ENCODE measurements at places on chromosomes 16 and 17.
A peak's percentile ranks its signal among the peaks of the same experiment; 100 is the strongest.

- DNase-seq = no peak
Observed at GRCh38 chr16:56203052-56203451, 11.8 kb downstream of the GNAO1 start.

- no peak for DNase-seq
Observed at GRCh38 chr17:76474238-76474637, 6.8 kb downstream of the AANAT start.

DNA sequence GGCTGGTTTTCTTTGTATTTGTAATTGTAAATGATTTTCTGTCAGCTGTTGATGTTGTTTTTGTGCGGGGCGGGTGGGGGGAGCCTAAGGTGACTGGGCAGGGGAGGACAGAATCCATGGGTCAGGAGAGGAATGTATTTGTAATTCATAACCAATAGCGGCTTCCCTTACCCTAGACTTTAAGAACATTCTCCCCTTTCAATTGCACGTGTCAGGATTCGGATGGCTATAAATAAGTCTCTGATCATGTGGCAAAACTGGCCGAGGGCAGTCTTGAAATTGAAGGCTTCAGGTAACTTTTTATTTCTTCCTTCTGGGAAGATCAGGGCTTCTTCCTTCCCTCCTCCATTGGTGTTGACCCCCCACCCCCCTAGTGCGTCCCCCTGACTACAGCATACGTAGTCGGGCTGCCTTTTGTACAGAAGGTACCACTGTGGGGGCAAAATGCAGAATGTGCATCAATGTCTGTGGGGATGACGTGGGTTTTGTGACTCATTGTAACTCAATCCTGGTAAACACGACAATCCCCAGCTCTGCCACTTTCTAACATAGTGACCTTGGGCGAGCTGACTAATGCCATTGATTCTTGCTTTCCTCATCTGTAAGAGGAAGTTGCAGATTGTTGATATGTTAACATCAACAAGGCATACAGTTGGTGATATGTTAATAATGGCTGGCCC is 16.2 kb downstream of the MARCHF10 start:
- DNase-seq = no peak

DNA sequence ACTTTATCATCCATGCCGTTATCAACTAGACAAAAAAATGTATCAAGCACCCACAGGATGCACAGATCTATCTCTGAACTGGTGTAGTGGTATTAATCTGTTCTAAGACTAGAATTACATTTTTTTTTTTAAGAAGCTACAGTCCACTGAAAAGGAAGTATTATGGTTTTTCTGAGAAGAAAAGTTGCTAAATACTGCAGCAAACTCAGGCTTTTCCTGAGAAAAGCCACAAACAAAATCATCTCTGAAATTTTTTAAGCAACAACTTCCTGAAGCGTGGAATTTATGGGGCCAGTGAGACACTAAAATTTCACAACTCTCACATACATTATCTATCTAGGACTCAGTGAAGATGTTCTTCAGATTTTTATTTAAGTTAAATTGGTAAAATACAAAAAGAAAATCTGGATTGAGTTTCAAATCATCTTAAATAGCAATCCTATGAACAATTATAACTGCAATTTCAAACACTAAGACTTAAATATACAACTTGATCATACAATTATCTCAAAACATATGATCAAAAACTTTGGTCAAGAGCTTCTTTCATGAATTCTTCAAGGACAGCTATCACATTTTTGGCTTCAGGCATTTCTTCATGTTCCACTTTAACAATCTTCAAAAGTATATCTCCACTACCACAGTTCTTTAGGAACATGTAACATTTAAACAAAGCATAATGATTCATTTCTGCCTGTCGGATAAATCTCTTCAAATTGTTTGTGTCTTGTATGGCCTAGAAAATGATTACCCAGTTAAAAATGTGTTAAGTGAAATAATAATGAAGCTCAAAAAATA is 10.5 kb downstream of the C17orf75 start:
- DNase-seq = no peak

DNA sequence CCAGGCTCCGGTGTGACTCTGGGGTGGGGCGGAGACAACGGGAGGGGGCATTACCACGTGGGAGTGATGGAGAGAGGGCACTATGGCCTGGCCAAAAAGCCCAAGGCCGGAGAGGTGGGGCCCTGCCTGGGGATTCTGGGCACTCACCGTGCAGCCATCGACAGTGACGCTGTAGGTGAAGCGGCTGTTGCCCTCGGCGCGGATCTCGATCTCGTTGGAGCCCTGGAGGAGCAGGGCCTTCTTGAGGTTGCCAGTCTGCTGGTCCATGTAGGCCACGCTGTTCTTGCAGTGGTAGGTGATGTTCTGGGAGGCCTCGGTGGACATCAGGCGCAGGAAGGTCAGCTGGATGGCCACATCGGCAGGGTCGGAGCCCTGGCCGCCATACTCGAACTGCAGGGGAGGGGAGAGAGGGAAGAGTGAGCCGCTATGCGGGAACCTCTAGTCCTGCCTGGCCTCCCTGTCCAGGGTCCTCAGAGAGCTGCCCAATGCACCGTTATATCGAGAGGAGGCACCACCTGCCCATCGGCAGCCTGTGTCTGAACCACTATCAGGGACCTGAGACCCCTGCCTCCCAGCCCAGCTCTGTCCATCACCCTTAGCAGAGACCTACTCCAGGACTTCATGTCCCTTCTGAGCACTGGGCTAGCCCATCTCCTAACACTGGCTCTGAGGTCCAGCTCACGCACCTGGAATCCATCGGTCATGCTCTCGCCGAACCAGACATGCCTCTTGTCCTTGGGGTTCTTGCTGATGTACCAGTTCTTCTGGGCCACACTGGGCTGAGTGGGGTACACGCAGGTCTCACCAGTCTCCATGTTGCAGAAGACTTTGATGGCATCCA is 15.6 kb downstream of the COL1A1 start:
- DNase-seq = no peak

GRCh38 chr16:5895976-5896375 is 798.4 kb upstream of the EEF2KMT start:
- DNase-seq = no peak

GRCh38 chr16:66503030-66503429 is 46.9 kb downstream of the TK2 start:
- DNase-seq = no peak

GRCh38 chr17:56817066-56817465 is 16.7 kb downstream of the C17orf67 start:
- no peak for DNase-seq

- no peak for DNase-seq
Observed at GRCh38 chr16:87919681-87919994, 16.7 kb downstream of the CA5A start.

DNA sequence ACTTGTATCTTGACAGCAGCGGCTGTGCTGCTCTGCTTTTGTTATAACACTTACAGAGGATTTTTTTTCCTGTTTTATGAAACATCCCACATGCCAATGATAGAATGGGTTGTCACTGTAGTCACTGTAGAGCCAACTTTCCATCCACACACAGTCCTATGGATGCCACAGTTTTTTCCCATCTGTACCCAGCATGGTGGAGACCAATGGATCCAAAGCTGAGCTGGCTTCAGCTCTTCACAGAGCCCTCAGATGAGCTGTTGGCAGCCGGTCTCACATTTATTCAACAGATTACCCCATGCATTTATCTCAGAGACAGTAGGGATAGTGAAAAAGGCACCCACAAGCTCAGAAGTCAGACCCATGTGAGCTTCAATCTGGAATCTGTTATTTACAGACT is 91.4 kb upstream of the CACNG5 start:
- no peak for DNase-seq

GRCh38 chr16:79929260-79929965 is 328.9 kb upstream of the MAF start:
- DNase-seq = no peak

DNA sequence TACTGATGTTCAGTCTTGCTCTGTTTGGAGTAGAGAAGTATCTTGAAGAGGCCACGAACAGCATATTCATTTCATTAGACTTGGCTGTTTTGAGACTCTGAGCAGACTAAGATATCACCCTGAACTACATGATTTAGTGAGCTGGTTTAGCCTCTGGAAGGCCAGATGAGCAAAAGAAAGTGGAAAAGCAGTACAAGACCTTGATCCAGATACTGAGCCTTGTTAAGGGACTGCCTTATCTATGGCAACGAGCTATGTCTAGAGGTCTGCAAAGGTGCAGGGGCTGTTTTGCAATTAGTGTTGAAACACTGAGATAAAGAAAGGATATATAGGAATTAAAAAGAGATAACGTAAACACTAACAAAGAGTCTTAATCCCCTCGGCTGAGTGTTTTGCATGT is 231.4 kb downstream of the IRX3 start:
- no peak for DNase-seq

- no peak for DNase-seq
Observed at GRCh38 chr17:15261258-15261801, 3.8 kb downstream of the PMP22 start.

GRCh38 chr17:80224683-80225082 is 4.5 kb downstream of the SLC26A11 start:
- no peak for DNase-seq

DNA sequence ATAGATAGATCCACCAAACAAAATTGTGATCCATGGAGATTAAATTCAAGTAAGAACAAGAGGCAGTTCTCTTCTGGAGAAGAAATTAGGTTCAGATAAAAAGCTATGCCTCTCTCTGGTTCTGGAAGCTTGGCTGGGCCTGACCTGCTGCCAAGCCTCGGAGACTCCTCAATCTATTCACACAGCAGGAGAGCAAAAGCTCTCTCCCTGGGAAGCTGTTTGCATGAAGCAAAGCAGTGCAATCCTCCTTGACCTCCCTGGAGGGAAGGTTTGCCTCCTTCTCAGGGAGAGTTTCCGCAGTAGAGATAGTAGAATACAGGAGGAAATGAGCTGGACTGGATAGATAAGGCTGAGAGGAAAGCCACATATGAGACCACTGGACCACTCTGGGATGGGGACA is 78.1 kb upstream of the GNAO1 start:
- DNase-seq = no peak

- no peak for DNase-seq
Observed at GRCh38 chr16:65884018-65884417, 482.5 kb upstream of the CDH5 start.

- peak; percentile 20 for DNase-seq
Observed at GRCh38 chr16:3879887-3880564, 487 bp downstream of the CREBBP start.

- no peak for DNase-seq
Observed at GRCh38 chr17:78322327-78322857, 37.5 kb downstream of the SOCS3 start.

DNA sequence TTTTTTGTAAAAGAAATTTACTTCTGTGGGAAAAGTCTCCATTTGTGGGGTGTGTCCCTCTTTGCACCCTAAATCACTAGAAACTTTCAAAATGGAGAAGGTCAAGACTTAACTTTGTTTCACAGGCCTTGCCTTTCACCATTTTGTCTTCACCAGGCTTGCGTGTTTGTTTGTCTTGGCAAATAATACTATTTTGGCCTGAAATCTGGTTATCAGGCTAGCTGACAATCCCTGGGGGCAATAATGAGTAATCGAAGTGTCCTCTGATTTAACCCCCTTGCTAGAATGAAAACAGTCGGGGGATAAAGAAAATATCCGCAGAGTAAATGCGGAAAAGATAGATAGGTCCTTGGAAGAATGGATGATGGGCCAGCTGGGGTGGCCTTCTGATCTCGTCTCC is 34.5 kb downstream of the SLC39A11 start:
- no peak for DNase-seq

DNA sequence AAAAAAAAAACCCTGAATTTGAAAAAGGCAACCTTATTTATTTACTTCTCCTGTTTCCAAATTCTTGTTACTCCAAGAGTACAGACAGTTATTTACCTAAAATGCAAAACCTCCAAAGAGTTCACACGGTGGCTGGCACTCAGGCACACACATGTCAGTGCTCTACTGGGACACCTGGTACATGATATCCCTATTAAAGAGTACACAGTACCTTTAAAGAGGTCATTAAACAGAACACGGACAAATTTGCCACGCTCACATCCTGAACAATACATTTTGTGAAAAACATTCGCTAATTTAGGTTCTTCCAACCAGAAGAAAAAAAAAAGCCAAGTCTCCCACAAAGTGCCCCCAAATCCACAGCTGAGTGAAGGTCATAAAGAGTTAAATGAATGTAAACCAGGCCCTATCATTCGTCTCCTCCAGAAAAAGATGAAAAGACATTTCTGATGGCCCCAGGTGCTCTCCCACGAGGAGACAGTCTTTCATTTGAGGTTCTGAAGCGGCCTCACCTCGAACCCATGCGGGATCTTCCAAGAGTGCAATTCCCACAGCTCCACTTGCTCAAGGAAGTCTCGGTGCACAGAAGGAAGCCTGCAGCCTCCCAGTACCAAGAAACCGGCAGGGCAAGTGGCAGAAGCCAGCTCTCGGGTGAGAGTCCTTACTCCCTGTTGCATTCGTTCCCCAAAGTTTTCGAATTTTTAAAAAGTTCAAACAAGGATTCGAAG is 993 bp downstream of the ERN1 start:
- DNase-seq = no peak

DNA sequence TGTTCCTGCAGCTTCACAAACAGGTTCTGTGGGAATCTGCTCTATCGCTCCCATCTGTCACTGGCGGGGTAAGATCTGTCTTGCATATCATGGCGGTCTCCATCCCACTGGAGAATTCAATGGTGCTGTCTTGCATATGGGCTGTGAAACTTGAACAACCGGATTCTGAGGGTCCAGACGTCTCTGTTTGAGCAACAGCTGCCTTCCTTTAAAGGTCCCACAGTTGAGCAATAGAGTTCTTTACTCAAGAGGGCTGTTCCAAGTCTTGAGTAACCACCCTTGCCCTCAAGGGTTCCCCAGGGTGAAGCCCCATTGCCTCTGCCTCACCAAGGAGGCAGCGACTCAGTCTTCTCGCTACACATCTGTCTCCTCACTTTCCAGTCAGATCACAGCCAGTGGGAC is 50.8 kb downstream of the ZFHX3 start:
- no peak for DNase-seq

- no peak for DNase-seq
Observed at GRCh38 chr16:67269766-67270165, 9.6 kb upstream of the PLEKHG4 start.

GRCh38 chr17:63984651-63985386 is 12.1 kb upstream of the SCN4A start:
- no peak for DNase-seq

GRCh38 chr16:83433201-83433600 is 374.6 kb upstream of the HSBP1 start:
- no peak for DNase-seq

- DNase-seq = peak; percentile 74
Observed at GRCh38 chr16:49701789-49702494, 154.0 kb downstream of the ZNF423 start.

DNA sequence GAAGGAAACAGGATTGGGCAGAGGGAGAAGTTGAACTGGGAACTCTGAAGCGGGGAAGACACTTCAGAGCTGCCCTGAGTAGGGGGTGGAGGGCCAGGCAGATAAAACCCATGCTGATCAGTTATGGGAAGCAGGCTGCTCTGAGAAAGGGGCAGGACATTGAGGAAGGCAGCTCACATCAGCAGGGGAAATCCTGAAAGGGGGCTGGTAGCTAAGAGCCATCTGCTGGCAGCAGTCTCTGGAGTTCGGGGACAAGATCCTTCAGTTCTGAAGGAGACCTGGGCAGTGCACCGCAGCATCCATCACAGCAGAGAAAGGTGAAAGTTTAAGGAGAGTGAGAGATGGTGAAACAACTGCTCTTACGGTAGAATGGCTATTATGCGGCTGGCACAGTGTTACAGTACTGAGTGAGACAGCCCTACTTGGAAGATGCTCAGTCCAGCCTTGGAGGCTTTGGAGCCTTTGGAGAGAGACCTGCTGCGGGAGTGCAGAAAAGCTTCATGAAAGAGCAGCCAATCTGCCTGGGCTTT is 5.4 kb upstream of the KIF18B start:
- DNase-seq = no peak
